ENCODE measurements at places on chromosomes 13 and 19.

GRCh38 chr13:24742977-24743376, 21.0 kb upstream of the RNF17 start:
- DNase-seq, result no peak

- DNase-seq, result no peak
These were observed 20.8 kb upstream of the C19orf12 start for GRCh38 chr19:29735829-29736228.

- DNase-seq, result no peak
These were observed 51.5 kb downstream of the INSR start for GRCh38 chr19:7242601-7243258.

DNA sequence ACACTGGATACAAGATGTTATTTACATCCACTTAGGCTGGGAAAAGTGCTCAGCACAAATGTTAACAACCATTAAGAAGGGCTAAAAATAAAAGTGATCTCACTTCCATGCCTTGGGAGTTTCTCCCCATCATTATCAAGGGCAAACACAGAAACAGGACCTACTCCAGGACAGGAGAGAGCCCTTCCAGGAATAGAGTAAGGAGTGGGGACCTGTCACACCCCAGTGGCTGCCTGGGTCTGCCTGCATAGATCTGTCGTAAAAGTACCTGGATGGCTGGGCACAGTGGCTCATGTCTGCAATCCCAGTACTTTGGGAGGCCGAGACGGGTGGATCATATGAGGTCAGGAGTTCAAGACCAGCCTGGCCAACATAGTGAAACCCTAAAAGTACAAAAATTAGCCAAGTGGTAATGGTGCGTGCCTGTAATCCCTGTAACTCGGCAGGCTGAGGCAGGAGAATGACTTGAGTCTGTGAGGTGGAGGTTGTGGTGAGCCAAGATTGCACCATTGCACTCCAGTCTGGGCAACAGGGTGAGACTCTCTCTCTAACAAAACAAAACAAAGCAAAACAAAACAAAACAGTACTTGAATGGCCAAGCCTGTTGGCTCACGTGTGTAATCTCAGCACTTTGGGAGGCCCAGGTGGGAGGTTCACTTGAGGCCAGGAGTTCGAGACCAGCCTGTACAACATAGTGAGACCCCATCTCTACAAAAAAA, 5.6 kb downstream of the ATP8A2 start:
- no peak for DNase-seq

- DNase-seq, result no peak
These were observed 543.6 kb upstream of the GPC6 start for GRCh38 chr13:92682832-92683517.

- DNase-seq, result no peak
These were observed 7.0 kb downstream of the ZNF444 start for GRCh38 chr19:56148096-56148495.

DNA sequence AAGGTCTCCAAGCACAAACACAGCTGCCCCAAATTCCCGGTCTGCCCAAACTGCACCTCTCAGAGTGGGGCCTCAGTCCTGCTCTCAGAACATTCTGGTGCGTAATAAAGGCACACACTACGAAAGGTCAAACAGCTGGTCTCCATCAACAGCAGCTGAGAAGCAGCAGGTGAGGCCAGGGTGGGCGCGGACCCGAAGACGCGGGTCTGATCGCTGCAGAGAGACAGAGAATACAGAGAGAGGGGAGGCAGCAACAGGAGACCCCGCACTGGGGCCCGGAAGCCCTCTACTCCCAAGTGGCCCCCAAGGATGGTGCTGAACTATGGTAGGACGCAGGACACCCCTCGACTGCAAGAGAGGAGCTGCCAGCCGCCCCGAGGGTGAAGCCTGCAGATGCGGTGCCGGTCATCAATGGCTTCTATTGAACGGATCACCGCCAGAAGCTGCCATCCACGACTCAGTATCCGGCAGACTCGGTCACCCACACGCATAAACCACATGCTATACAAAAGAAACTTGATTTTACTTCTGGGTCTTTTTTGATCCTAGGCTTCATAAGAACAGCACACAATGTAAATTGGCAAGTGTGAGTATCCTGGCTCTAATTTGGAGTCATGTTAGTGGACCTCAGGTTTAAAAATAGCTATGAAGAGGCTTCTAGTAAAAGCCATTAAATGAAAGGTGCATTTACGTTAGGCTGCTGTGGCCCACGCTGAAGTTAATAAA, 33.4 kb downstream of the STK24 start:
- no peak for DNase-seq

DNA sequence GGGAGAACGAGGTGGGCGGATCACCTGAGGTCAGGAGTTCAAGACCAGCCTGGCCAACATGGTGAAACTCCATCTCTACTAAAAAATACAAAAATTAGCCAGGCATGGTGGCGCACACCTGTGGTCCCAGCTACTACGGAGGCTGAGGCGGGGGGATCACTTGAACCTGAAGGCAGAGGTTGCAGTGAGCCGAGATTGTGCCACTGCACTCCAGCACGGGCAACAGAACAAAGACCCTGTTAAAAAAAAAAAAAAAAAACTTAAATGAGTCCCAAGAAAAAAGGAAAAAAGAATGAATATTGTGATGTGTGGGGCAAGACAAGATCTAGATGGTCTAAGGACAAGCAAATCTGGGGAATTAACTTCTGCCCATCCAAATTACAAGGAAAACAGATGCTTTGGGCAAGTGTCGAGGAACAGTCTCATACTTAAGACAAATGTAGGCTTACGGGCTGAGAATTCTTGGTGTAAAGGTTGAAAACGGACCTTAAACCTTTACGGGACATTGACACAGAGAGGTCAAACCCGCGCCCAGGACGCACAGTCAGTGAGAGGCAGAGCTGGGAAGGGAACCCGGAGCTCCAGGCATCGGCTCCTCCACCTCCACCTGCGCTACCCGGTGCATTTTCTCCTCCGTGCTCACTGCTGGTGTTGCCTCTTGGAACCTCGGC, 656 bp upstream of the ZNF324 start:
- no peak for DNase-seq

DNA sequence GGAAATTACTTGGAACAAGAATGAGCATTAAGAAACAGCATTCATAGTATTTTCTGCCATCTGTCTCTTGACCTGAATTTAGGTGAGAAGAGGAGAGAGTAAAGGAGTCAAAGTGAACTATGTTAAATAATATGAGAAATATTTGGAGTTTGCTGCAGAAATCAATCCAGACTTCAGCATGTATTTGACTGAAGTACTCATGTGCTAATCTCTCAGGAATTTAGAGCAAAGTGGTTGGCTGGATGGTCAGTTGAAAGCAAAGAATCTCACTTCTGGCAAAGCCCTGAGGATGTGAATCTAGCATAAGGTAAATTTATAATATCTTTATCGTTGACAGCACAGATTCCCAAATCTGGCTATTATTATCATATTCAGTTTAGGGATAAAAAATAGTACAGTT, 394.3 kb downstream of the PCDH17 start:
- DNase-seq, result no peak

GRCh38 chr13:33004511-33004910, 11.7 kb upstream of the KL start:
- DNase-seq, result no peak

- no peak for DNase-seq
These were observed 25.7 kb downstream of the TLE6 start for GRCh38 chr19:3003046-3003445.

DNA sequence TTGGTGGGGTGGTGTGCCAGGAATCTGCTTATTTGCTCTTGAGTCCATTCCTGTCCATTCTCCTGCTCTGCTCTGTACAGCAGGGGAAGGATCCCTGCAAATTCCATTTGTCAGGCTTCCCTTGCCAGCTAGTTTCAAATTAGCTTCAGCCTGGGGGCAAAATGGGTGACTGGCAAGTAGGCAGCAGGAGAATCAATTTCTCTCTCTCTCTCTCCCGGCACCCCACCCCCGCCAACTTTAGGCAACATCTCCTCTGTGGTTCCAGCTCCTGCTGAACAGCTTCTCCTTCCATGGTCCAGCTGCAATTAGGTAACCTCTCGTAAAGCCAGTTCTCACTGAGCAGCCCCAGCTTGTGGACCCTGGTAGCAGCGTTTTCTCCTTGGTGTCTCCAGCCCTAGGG, 6.7 kb upstream of the MYCBP2 start:
- no peak for DNase-seq

DNA sequence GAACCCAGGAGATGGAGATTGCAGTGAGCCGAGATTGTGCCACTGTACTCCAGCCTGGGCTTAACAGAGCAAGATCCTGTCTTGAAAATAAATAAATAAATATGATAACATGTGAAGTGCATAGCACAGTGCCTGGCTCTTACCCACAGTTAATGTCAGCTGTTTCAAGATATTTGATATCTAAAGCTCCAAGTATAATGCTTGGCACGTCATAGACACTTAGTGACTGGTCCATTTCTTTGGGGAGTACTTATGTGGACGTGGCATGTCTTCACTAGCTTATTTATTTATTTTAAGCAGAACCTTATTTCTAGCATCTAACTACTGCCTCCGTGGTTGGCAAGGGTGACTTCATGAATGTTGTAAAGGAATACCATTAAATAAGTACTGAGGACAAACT, 18.8 kb downstream of the GARRE1 start:
- no peak for DNase-seq
